Transverse colon (tissue), 4 donors: ENCODE measurements at places on chromosomes 13 and 19.

- no peak for DNase-seq
These were observed 14.4 kb downstream of the NCAN start for GRCh38 chr19:19226204-19226603.

- peak; percentile 62 for DNase-seq
These were observed 4.3 kb downstream of the RUVBL2 start for GRCh38 chr19:48997972-48998371.

- DNase-seq: no peak
These were observed 48.0 kb downstream of the FRY start for GRCh38 chr13:32079587-32079986.

- no peak for DNase-seq
These were observed 427.1 kb downstream of the GPC5 start for GRCh38 chr13:91825516-91825915.

GRCh38 chr13:107590556-107590955 is 624.8 kb downstream of the LIG4 start:
- DNase-seq: no peak

- DNase-seq: no peak
These were observed 1648.0 kb downstream of the PCDH9 start for GRCh38 chr13:65582160-65582559.

- peak; percentile 94 for DNase-seq
These were observed 9.2 kb upstream of the ZNF358 start for GRCh38 chr19:7506385-7507328.

GRCh38 chr19:28736528-28736927 is 476.4 kb downstream of the UQCRFS1 start:
- DNase-seq: no peak

GRCh38 chr13:31110169-31110568 is 51.5 kb downstream of the HSPH1 start:
- no peak for DNase-seq

DNA sequence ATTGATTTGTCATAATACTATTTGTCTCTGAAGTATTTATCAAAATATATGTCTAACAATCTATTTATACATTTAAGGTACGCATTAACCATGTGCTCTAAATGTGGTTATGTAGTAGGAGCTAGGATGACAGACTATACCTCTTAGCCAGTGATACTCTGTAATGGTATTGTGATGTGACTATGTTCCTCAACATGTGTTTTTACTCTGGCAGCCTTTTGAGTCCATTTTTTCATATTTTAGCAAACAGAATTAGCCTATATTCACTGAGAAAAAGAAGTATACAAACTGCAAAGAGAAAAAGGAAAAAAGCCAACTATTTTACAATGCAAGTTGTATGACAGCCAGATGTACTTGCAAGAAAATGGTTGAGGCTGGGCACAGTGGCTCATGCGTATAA is 26.7 kb downstream of the MAB21L1 start:
- no peak for DNase-seq

- DNase-seq: no peak
These were observed 143.2 kb upstream of the ZNF536 start for GRCh38 chr19:30228835-30229524.

GRCh38 chr13:81171065-81171647 is 830.2 kb upstream of the SPRY2 start:
- no peak for DNase-seq

GRCh38 chr19:5170329-5170745 is 170.3 kb downstream of the PTPRS start:
- DNase-seq: peak; percentile 37

- DNase-seq: peak; percentile 63
These were observed 535 bp downstream of the CDKN2D start for GRCh38 chr19:10568062-10568825.

DNA sequence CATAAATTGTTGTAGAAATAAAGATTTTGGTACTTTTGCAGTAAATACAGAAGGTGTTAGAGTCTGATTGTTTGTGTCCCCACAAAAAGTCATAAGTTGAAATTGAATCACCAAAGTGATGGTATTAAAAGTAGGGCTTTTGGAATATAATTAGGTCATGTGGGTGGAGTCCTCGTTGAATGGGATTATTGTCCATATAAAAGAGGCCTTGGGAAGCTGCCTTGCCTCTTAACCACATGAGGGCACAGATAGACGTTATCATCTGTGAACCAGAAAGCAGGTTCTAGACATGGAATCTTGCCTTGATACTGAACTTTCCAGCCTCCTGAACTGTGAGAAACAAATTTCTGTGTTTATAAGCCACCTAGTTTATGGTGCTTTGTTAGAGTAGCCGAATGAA is 186.8 kb downstream of the PRR20E start:
- no peak for DNase-seq

DNA sequence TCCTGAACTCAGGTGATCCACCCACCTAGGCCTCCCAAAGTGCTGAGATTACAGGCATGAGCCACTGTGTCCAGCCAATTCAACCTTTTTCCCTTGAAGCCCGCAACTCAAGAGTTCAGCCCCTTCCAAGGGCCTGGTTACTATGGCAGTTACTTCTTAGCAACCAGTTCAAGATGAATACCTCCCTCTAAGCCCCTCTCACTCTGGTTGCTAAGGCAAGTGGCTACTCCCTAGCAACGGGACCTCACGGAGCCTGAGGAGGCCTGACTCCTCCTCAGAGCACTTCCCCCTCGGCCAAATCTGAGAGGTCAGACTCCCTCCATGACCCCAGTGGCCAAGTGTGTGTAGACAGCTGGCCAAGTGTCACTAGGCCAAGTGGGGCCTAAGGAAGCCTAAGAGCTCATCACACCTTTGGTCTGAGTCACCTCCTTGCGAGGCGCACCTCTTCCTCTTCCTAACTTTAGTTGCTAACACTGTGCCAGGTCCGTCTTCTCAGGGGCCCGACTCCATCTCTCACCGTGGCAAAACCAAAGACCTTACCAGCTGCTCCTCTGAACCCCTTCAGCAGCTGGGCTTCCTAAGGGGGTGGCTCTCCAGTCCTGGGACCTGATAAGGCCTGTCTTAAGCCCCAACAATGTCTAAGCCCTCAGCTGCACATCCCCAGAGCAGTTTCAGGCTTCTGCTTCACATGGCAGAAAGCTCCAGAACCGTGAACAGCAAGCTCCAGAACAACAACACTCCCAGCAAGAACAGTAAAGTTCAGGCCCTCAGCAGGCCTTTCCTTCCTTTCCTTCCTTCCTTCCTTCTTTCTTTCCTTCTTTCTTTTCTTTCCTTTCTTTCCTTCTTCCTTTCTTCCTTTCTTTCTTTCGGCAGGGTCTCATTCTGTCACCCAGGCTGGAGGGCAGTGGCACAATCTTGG is 9.6 kb downstream of the CD37 start:
- no peak for DNase-seq

DNA sequence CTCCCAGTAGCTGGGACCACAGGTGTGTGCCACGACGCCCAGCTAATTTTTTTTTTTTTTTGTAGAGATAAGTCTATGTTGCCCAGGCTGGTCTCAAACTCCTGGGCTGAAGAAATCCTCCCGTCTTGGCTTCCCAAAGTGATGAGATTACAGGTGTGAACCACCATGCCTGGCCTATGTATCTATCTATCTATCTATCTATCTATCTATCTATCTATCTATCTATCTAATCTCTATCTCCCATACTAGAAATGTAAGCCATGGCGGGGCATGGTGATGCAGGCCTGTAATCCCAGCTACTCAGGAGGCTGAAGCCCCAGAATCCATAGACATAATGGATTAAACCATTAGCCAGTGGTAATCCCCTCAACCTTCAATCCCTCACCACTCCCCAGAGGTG is 6.5 kb upstream of the SERTAD3 start:
- no peak for DNase-seq

- no peak for DNase-seq
These were observed 767 bp upstream of the ZNF793 start for GRCh38 chr19:37505958-37506386.

DNA sequence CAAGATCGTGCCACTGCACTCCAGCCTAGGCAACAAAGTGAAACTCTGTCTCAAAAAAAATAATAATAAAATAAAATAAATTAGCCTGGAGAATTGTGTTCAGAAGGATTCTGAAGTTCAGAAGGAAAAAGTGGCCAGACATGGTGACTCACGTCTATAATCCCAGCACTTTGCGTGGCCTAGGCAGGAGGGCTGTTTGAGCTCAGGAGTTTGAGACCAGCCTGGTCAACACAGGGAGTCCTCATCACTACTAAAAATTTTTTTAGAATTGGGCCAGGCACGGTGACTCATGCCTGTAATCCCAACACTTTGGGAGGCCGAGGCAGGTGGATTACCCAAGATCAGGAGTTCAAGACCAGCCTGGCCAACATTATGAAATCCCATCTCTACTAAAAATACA is 6.0 kb downstream of the RDH8 start:
- DNase-seq: no peak
